ENCODE measurements at places on chromosomes 2 and 18.
A peak's percentile ranks its signal among the peaks of the same experiment; 100 is the strongest.

DNA sequence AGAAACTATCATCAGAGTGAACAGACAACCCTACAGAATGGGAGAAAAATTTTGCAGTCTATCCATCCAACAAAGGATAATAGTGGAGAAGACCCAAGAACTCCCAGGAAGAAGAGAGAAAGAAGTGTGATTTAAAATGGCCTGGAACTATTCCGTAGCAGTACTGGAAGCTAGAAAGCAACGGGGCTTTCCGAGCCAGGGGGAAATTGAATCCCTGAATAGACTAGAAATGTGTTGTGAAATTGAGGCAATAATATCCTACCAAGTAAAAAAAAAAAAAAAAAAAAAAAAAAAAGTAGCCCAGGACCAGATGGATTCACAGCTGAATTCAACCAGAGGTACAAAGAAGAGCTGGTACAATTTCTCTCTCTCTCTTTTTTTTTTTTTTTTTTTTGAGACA lies 69.3 kb downstream of the FARP2 start:
- DNase-seq: no peak

- no peak for DNase-seq
Measured at GRCh38 chr18:10860382-10860781, 289.0 kb downstream of the PIEZO2 start.

GRCh38 chr2:25161055-25161781 lies 7.2 kb downstream of the POMC start:
- DNase-seq: peak; percentile 66

GRCh38 chr2:12113412-12113811 lies 367.0 kb downstream of the LPIN1 start:
- DNase-seq: no peak

GRCh38 chr2:173488861-173489260 lies 134.2 kb downstream of the CDCA7 start:
- DNase-seq: no peak

DNA sequence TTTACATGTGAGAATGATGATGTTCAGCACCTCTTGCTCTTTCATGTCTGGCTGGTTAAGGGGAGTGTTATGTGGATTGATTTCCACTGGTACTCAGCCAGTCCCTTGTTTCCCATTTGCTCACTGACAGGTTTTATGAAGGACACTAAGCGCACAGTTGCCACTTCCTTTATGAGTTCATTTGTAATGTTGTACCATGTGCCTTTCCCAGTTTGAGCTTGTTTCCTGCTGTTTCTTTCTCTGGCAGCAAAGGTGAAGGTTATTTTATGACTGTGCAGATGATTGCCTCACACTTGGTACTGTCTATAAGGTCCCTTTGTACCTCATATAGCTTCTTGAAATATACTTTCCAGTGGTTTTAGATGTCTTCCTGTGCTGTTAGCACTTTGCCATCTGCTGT lies 1700.5 kb upstream of the TMEFF2 start:
- DNase-seq: no peak

DNA sequence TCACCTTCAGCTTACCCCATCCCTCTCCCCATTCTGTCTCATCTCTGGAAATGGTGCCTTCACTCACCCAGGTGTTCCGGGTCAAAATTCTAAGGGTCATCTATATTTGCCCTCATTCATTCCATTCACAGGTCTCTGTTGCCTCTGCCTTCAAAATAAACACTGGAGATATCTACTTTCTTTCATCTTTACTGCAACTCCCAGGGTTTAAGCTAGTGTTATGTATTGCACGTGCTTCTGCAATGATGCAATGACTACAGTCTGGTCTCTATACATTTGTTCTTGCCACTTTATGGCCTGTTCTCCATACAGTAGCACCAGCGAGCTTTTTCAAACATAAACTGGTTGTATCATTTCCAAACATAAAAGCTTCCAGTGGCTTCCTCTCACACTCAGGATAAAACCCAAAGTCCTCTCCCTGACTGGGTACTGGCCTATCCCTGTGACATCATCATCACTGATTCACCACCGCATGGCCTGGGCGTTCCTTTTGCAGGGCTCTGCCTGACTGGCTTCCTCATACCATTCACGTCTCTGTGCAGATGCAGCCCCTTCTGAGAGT lies 14.3 kb downstream of the DSG2 start:
- no peak for DNase-seq

Measured in activated CD4-positive, alpha-beta T cell treated with anti-CD3 and anti-CD28 coated beads for 4 hours (primary cell).